ENCODE measurements at places on chromosomes 7 and 10. TPM values are rescaled to one million over a fixed set of nuclear protein-coding genes. Genes with fewer than 3 reads are reported as not detected.

Gene DRGX
- 0.10 TPM for total RNA-seq

Gene MSS51
- total RNA-seq = 2.4 TPM

Gene GIGYF1
- 9.2 TPM for total RNA-seq

Gene CAMK2B
- 2.0 TPM for total RNA-seq

Gene UBE2H
- total RNA-seq = 53.5 TPM

Gene PLXDC2
- total RNA-seq = under 0.01 TPM

Gene UPK3B
- total RNA-seq = not detected

Gene MYL10
- not detected for total RNA-seq

Gene TUBB8
- total RNA-seq = not detected

Gene SMC3
- 25.4 TPM for total RNA-seq

Measured in MG63 (cell line).